ENCODE measurements at places on chromosomes 2 and 18.

GRCh38 chr2:61558160-61558559, 20.0 kb upstream of the XPO1 start:
- no peaks in the 10 kb centered on the region for H3K27me3 ChIP-seq
- no peaks in the 10 kb centered on the region for H3K4me1 ChIP-seq
- DNase-seq, result no peak
- H3K4me3 ChIP-seq, result no peak overlapping the region
- H3K36me3 ChIP-seq, result no peaks in the 10 kb centered on the region

DNA sequence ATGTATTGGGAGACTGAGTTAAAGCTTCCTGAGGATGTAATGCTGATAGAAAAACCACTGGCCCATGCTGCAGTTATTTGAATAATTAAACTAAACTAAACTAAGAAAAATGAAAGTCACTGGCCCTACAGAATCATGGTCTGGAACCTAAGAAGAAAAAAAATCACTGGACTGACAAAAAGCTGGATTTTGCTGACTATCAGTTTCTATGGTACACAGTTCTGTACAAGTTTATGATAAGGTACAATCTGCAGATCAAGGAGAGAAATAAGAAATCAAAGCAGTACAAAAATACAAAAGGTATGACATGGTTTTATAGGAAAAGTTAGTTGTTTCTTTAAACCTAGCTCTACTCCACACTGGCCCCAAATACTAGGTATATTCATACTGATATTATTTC, 15.6 kb downstream of the PPP4R3B start:
- DNase-seq, result no peak
- H3K36me3 ChIP-seq, result peaks cover 25% of the 10 kb centered on the region
- H3K27me3 ChIP-seq, result no peaks in the 10 kb centered on the region
- H3K4me1 ChIP-seq, result peaks cover 21% of the 10 kb centered on the region
- H3K4me3 ChIP-seq, result no peak overlapping the region

- no peak for DNase-seq
- no peak overlapping the region for H3K4me3 ChIP-seq
- H3K4me1 ChIP-seq, result no peaks in the 10 kb centered on the region
- H3K27ac ChIP-seq, result no peak overlapping the region
- no peaks in the 10 kb centered on the region for H3K36me3 ChIP-seq
Observed at GRCh38 chr18:9366126-9366714, 31.6 kb downstream of the TWSG1 start.

DNA sequence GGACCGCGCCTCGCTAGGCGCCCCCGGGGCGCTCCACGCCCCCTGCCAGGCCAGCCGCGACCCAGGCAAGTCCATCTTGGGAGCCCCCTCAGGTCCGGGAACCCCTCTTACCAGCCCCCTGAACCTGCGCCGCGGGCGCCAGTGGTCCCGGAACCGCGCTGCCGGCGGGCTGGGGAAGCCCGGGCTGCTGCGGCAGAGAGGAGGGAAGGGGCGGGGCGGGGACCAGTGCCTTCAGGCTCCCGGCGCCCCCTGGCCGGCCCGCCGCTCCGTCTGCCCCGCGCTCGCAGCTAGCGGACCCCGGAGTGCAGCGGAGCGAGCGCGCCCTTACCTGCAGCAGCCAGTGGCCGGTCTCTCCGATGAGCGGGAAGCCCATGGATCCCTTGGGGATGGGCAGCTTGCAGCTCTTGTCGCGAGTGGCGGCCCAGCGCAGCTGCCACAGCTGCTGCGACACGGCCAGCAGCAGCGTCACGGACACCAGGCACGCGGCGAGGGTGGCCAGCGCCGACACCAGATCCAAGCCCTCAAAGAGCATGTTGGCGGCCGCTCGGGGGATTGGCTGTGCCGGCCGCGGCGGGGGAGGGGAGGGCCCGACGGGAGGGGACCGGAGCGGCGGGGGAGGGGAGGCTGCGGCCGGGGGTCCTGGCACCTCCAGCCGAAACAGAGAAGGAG, at the start of gene CYP26B1:
Gene CYP26B1, minus strand, starts transcription at position 560 of the 669 bp plus-strand sequence. Its CDS starts 28 bp downstream, at position 532.
- no peak within 1 kb of the TSS for H3K27ac ChIP-seq
- peaks cover 43% of the 10 kb centered on the region for H3K27me3 ChIP-seq
- H3K36me3 ChIP-seq, result no peaks in the 10 kb centered on the region
- DNase-seq, result no peak
- H3K4me3 ChIP-seq, result no peak within 1 kb of the TSS

GRCh38 chr2:207510148-207510547, 19.6 kb upstream of the CREB1 start:
- no peak for DNase-seq
- H3K27ac ChIP-seq, result no peak overlapping the region
- H3K4me1 ChIP-seq, result peaks cover 19% of the 10 kb centered on the region
- no peaks in the 10 kb centered on the region for H3K36me3 ChIP-seq
- no peak overlapping the region for H3K4me3 ChIP-seq

DNA sequence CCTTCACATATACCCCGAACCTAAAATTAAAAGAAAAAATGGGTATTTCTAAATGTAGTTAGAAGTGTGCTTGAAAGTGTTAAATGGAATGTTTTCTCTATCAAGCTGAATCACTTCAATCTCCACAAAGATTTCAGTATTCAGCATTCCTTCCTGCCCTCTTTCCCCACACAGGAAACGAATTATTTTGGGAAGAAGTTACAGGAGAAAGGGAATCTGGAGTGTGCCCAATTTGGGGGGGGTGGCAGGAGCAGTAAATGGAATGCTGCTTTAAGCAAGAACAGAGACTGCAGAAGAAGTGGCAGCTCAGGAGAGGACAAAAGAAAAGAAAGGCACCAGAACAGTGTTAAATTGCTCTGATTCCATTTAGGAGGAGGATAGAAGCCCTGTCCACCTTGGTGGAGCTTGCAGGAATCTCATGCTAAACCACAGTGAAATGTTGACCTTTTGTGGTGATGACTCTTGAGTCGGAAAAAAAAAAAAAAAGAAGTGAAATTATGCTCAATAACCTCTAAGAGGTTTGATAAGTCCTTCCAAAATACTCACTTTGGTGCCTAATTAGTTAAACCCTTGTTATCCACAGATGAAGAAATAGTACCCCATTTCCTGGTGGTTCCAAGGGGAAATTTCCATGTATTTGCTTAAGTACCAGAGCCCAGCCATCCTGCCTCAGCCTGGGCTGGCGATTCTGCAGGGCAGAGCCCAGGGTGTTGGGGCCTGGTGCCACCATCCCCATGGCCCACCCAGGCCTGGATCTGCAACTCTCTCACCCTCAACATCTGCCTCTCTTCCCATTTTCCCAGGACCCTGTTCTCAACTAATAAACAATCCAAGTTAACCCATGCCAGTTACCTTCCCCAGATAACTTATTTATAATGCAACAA, 56.5 kb downstream of the MYO5B start:
- DNase-seq, result no peak
- H3K4me1 ChIP-seq, result no peaks in the 10 kb centered on the region
- no peaks in the 10 kb centered on the region for H3K36me3 ChIP-seq
- H3K27me3 ChIP-seq, result no peaks in the 10 kb centered on the region
- no peak overlapping the region for H3K4me3 ChIP-seq
- no peak overlapping the region for H3K27ac ChIP-seq

DNA sequence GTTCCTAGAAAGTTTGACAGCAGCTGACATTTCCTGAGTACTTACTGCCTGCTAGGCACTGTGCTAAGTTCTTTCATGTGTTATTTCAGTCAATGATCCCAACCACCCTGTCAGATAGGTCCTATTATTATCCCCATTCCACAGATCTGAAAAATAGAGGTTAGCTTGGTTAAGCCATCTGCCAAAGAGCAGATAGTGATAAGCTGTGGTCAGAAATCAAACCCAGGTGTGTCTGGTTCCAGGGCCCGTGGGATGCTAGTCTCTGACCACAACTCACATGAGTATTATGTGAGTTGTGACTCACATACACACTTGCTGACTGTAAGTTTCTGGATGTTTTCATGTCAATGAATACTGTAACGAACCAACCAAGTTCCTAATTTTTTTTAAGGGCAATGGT, 132.0 kb upstream of the APCDD1 start:
- H3K36me3 ChIP-seq, result no peaks in the 10 kb centered on the region
- H3K27me3 ChIP-seq, result no peaks in the 10 kb centered on the region
- H3K27ac ChIP-seq, result no peak overlapping the region
- no peaks in the 10 kb centered on the region for H3K4me1 ChIP-seq
- H3K4me3 ChIP-seq, result no peak overlapping the region
- DNase-seq, result no peak

- H3K36me3 ChIP-seq, result no peaks in the 10 kb centered on the region
- no peak overlapping the region for H3K27ac ChIP-seq
- H3K27me3 ChIP-seq, result no peaks in the 10 kb centered on the region
- no peak overlapping the region for H3K4me3 ChIP-seq
Observed at GRCh38 chr2:74744731-74745515, 89.0 kb upstream of the HK2 start.

Measured in CD8-positive, alpha-beta memory T cell (primary cell).